ENCODE measurements at places on chromosomes 7 and 10.

DNA sequence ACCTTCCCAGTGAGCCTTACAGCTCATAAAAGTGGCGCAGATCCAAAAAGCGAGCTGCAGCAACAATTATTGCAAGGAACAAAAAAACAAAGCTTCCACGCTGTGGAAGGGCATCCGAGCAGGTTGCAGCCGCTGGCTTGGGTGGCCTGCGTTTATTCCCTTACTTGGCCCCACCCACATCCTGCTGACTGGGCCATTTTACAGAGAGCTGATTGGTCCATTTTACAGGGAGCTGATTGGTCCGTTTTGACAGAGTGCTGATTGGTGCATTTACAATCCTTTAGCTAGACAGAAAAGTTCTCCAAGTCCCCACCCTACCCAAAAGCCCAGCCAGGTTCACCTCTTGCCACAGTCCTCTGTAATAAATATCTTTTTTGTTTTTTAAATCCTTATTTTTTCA is 85.1 kb downstream of the ADCYAP1R1 start:
- DNase-seq: no peak

- no peak for DNase-seq
These were observed 4.9 kb downstream of the BUD23 start for GRCh38 chr7:73688288-73688687.

DNA sequence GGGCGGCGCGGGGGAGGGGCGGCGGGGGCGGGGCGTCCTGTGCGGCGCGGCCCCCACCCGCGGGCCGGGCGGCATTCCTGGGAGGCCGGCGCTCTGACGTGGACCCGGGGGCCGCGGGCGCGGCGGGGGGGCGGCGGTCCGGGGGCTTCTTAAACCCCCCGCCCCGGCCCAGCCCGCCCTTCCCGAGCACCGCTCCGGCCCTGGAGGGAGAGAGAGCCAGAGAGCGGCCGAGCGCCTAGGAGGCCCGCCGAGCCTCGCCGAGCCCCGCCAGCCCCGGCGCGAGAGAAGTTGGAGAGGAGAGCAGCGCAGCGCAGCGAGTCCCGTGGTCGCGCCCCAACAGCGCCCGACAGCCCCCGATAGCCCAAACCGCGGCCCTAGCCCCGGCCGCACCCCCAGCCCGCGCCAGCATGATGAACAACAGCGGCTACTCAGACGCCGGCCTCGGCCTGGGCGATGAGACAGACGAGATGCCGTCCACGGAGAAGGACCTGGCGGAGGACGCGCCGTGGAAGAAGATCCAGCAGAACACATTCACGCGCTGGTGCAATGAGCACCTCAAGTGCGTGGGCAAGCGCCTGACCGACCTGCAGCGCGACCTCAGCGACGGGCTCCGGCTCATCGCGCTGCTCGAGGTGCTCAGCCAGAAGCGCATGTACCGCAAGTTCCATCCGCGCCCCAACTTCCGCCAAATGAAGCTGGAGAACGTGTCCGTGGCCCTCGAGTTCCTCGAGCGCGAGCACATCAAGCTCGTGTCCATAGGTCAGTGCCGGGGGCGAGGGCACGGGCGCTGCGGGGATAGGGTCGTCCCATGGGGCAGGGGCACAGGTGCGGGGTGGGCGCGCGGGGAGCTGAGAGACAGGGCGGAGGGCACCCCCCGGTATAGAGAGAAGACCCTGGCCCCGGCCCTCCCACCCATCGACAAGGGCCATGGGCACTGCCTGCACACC is at the start of gene FLNC:
FLNC (plus strand) TSS at position 176 of the 947 bp plus-strand sequence; CDS start at position 408, 232 bp downstream.
- DNase-seq: peak; percentile 9

DNA sequence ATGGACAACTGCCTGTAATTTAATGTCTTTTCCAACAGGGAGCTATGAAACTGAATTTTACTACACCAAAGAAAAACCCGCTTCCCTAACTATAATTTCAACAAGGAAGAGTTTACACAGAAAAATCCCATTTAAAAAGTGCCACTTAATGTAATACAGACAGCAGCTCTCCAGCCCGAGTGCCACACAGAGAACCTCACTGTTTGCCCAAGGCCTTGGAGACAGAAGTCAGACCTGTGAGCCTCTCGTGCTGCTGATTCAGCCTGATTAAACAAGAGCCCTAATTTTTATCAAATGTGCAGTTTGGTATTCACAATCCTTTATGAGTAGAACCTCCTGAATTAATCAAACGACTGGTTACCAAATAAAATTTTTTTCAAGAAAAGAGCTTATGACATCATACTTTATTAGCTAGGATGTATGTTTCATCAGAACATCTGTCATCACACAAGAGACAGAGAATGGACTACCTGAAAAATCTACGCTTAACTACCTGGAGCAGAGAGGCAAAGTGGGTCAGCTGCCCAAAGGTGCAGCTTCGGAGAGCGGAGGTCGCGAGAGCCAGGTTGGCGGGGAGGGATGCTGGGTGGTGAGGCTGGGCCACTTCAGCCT is 543.6 kb downstream of the SDK1 start:
- no peak for DNase-seq

DNA sequence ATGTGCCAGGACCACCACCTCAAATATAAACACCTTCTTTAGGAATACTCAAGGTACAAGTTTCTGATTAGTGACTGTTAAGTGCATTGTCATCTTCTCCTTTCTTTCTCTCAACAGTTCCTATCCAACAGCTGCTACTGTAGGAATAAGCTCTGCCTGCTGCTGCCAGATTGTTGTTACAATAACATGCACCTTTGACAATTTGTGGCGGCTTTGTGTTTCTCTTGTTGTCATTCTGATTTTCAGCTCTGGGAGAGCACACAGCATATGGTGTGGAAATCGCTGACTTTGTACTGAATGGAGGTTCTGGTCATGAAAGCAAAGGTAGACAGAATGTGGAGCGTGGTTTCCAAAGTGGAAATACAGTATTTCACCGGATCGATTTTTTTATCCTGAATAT is 182.8 kb downstream of the SEC23IP start:
- DNase-seq: no peak

DNA sequence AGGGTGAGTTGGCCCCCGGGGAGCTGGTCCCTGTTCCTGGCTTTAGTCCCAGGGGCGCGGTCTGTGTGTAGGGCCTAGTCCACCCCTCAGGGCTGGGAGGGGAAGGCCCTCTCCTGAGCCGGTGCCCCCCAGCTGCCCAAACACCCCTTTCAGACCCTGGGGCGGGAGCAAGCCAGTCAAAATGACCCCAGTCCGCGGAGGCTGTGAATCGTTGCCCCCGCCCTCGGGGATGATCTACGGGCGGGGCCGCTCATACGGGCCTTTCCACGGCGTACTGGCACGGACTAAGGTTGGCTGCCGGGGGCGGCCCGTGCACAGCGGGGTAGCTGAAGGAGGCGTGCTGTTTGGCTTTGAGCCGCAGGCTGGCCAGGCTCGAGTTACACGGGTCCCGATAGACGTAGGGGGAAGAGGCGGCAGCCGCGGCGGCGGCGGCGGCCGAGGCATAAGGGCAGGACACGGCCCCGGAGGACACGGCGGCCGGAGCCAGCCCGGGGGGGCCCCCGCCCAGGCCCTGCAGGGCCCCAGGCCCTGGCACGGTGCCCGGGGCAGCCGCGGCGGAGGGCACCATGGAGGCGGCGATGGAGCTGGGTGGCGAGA is 4.3 kb downstream of the ELOVL3 start:
- DNase-seq: peak; percentile 39

DNA sequence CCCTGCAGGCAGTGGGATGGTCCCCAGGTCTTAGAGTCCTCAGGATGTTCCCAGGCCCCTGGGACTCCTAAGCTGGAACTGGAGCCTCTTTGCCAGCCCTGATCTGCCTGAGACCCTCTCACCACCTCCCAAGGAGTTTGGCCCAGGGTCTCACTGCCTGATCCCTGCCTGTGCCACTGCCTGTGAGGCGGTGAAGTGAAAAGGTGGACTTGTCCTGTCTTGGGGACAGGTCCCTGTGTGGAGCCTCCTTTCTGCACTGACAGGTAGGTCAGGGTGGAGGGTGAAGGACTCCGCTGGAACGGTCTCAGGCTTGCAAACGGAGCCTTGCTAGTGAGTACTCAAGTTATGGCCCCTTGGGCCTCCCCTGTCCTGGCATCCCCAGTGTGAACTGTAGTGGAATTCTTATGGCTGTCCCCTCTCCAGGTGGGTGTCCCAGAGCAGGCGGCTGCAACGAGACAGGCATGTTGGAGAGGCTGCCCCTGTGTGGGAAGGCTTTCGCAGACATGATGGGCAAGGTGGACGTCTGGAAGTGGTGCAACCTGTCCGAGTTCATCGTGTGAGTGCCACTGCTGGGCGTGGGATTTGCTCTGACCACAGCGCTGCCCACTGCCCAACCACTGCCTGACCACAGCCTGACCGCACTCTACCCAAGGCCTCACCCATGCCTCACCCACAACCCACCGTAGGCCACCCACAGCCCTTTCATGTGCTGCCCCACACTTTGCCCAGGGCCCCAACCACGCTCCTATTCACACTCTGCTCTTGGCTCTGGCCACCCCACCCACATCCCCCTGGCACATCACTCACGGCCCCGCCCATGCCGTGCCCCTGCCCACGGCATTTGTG is 19.5 kb downstream of the RAMP3 start:
- DNase-seq: no peak

- DNase-seq: no peak
These were observed 854 bp downstream of the MTG1 start for GRCh38 chr10:133394801-133395221.

All from NCI-H1105 (cell line).